Effector CD8-positive, alpha-beta T cell (primary cell): ENCODE measurements at places on chromosomes 6 and 20.

- DNase-seq, result no peak
Observed at GRCh38 chr6:11206576-11206975, 25.9 kb downstream of the NEDD9 start.

GRCh38 chr6:109260126-109260525 is 122.1 kb downstream of the CD164 start:
- DNase-seq, result no peak

GRCh38 chr6:18154507-18155149 is at the start of gene TPMT:
TPMT (minus strand) TSS chr6:18155077; CDS start chr6:18149127, 5,950 bp downstream.
- no peak for DNase-seq

- no peak for DNase-seq
Observed at GRCh38 chr6:110526726-110527125, 50.3 kb upstream of the SLC22A16 start.

DNA sequence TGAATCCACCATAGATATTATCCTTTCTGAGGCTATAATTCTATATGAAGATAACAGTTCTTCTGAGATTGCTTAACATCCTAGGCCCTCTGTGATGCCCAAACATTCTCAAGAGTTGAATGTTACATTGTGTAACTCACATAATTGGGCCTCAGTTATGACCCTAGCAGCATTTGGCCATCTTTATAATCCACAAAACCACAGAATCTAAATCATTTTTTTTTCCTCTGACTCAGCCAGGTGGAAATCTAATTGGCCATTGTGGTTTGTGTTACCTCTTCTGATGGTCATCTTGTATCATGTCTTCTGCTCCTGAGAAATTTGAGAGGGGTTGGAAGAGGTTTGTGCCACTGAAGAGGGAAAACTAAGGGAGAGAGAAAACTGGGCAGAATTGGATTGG is 99.5 kb downstream of the LINC00237 start:
- DNase-seq, result no peak

DNA sequence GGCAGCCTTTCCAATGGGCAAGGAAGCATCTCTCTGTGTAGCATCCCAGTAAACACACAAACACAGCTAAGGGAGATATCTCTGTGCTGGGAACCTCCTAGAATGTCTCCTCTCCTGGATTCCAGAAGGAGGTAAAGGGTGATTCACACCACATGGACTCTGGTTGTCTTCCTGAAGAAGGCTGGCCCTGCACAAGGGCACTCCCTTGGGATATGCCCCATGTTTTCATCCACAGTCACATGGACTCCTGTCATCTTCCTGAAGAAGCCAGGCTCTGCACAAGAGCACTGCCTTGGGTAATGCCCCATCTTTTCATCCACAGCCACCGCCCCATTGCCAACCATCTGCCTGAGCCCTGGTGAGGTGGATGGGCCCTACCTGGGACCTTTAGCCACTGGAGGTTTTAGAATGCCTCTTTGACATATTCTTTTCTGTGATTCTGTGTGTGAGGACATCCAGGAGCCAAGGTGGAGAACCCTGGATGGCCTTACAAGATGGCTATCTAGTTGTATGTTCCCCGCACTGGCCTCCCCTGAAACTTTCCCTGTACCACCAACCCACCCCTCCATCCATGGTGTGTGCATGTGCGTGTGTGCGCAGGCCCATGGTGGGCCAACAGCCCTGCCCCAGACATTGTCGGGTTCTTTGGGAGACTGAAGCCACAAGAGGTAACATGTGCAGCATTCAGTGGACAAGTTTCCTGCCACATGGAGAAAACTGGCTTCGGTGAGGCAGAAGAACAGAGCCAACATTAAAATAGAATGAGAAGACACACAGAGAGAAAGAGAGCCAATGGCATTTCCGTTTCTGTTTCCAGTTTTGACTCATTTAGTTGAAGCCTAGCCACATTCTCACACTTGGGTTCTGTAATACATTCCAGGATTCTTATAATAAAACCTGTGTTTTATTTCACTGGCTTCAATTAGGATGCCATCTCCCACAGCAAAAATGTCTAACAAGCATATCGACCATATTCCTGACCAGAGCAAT is 110.2 kb upstream of the CST7 start:
- no peak for DNase-seq

DNA sequence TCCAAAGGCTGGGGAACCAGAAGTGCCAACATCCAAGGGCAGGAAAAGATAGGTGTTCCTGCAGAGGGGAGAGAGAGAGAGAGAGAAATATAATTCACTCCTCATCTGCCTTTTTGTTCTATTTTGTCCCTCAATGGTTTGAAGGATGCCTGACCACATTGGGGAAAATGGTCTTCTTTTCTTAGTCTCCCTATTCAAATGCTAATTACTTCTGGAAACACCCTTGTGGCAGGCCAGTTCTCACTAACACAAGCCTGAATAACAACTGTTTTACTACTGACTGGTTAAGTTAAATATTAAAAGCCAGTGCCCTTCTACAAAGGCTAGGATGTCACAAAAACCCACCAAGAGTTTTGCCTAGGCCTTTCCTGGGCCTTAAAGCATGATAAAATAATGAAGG is 425.4 kb upstream of the HTR1E start:
- no peak for DNase-seq

DNA sequence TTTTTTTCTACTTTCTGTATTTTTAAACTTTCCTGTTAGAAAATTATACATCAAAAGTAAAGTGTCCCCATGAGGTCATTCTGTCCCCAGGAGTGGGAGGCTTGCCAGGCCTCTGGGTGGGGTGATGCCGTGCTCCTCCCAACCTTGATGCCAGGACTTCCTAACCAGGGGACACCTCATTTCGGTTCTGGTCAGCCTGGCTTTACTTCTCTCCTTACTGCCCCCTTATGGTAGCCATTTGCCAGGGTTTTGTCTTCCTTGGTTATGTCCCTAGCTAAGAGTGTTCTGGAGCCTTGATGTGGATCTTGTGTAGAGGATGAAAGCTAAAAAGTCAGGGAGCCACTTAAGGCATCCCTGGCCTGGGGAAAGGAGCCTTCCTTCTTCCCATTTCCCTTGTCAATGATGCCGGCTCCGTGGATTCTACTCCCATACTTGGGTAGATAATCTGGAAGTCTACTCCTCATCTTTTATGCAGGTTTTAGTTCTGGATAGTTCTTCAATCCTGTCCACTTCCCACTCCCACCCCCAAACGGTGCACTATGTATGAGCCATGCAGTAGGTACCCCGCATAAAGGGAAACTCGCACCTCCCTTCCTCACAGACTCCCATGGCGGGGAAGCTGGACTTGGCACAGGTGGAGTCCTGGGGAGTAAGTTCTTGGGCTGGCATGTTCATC is 164.1 kb upstream of the SALL4 start:
- no peak for DNase-seq

- DNase-seq, result no peak
Observed at GRCh38 chr20:51183451-51183850, 160.5 kb upstream of the KCNG1 start.

GRCh38 chr20:44747166-44748004 is 1.7 kb downstream of the KCNK15 start:
- peak; percentile 26 for DNase-seq

GRCh38 chr20:32539817-32540675 is 45.1 kb downstream of the NOL4L start:
- peak; percentile 32 for DNase-seq

- peak; percentile 68 for DNase-seq
Observed at GRCh38 chr6:163414117-163414945, at the start of gene QKI. QKI (plus strand) TSS chr6:163414718; CDS start chr6:163415194, 476 bp downstream.

- no peak for DNase-seq
Observed at GRCh38 chr20:25274481-25274880, 26.6 kb downstream of the PYGB start.

DNA sequence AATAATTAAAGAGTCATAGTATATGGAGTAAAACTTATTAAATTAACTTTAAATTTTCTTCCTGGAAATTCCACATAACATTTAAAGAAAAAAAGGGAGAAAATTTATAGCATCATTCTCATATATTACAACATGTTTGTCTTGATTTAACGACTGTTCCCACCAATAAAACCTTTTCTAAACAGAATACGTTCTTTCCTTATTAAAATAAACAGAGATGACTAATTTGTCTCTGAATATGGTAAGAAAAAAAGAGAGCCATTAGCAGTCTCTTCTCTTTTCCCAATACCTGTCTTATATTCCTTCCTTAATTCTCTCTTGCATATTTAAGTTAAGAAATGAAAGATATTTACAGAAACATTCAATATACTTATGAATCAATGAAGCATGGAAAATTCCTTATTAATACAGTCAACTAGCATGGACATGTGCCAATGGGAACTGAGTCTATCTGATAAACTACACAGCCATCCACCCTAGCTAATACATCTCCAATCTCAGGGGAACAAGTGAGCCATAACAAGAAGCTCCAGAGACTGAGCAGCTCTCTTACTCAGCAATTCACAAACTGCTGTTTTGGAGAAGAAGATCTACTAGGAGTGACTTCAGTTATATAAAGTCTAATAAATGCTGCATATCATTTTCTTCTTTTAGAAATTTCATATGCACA is 347.1 kb upstream of the MANEA start:
- DNase-seq, result no peak

GRCh38 chr6:90066697-90067096 is 172.4 kb downstream of the GJA10 start:
- DNase-seq, result no peak

- DNase-seq, result no peak
Observed at GRCh38 chr20:19079536-19080299, 132.7 kb upstream of the SLC24A3 start.

DNA sequence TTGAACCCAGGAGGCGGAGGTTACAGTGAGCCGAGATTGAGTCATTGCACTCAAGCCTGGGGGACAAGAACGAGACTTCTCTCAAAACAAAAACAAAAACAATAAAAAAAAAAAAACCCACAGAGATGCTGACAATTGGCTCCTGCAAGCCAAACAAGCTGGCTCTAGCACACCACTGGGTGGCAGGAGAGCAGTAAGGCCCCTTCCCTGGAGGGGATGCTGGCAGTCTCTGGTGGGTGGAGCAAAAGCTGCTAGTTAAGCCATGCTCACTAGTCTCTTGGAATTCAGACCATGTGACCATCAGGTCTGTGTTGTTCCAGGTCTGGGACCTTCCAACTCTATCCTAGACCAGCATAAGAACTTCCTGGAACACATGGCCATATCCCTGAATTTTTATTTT is 18.9 kb upstream of the DSN1 start:
- no peak for DNase-seq

DNA sequence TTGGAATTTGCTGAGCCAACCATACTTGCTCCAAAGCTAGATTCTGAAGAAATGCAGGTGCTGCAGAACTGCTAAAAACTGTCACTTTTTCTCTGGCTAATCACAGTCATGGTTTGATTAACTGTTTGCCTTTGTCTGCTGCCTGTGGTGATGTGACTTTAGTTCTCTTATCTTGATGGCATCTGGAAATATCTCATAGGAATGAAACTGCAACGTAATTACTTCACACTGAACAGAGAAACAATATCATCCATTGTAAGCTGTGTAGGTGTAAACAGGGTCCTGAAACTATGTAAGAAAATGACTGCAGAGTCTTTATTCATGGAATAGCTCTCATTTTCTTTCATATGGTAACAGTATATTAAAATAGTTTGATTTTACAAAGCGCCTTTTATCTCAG is 721.9 kb upstream of the HS3ST5 start:
- DNase-seq, result no peak

DNA sequence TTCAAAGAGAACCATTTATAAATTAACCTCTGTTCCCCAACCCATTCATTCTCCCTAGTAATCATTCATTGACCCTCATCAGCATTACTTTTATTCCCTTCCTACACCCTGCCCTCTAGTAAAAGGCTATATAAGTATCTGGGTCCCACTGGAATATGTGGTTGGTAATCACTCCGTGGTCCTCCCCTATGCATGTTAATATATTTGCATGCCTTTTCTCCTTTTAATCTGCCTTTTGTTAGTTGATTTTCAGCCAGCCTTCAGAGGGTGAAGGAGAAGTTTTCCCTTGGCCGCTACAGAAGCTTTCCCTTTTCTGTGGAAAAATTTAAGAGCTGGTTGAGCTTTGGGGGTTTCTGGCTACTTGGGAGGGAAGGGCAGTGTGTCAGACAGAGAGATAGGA is 585.6 kb downstream of the UTRN start:
- no peak for DNase-seq

- no peak for DNase-seq
Observed at GRCh38 chr6:90169374-90169773, 127.3 kb downstream of the BACH2 start.

DNA sequence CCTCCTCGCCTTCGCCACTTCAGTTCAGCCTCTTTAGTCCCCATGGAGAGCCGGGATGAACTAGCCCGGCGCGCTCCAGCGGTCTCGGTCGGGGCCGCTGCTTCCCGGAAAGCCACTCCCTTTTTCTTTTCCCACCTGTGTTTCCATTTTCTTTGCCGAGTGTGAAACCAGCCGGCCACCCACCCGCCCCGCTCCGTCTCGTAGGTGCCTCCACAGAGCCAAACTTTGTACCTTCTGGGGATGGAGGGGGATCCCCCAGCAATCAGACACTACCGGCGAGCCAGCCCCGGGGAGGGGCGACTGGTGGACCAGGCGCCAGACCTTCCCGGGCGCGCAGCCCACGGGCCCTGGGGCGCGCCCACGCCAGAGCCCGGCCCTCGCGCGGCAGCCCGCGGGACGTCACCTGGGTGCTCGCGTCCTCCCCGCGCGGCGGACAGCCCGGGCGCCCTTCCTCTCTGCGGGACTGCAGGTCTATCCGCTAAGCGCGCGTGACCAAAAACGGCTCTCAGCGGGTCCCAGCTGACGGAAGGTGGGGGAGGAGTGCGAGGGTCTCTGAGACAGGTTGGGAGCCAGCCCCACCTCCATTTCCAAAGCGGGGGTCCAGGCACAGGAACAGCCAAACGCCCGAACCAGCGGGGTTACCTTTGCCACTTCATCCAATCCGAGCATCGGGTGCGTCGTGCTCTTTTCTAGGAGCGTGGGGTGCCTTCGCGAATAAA is at the start of gene MCHR2:
MCHR2 (minus strand) TSS at position 691 of the 719 bp plus-strand sequence. CDS start 38,076 bp downstream, outside the sequence.
- DNase-seq, result no peak

GRCh38 chr6:110448846-110449540 is 27.4 kb downstream of the SLC22A16 start:
- DNase-seq, result no peak

GRCh38 chr6:15752820-15753219 is 90.0 kb upstream of the DTNBP1 start:
- DNase-seq, result no peak

DNA sequence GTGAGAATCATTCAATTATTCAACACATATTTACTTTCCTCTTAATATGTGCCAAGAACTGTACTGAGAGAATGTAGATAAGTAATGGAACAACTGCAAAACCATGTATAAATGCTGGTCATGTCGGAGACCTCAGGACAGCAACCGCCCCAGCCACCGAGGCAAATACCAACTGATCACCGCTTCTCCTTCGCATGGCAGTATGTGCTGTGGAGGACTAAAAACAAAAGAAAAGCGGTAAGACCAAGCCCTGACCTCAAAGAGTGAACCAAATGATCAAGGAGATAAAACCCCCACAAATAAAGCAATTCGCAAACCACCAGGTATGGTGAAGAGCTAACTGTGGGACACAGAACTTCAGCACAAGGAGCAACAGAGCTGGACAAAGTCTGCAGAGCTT is 104.3 kb downstream of the TRERF1 start:
- no peak for DNase-seq
